GM06990 (cell line): ENCODE measurements at places on chromosomes 13 and 19.

DNA sequence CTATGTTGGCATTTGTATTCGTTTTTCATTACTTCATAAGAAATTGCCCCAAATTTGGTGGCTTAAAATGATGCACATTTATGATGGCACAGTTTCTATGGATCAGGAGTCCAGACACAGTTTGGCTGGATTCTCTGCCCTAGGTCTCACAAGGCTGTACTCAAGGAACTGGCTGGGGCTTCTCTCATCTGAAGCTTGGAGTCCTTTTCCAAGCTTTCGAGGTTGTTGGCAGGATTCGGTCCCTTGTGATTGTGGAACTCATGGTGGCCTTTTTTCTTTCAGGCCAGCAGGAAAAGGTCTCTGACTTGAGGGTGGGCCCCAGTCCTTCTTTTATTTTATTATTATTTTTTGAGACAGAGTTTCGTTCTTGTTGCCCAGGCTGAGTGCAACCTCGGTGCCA lies 23.8 kb downstream of the LRCH1 start:
- no peak for DNase-seq

- no peak for DNase-seq
Observed at GRCh38 chr13:73141292-73141771, 82.5 kb downstream of the KLF5 start.

DNA sequence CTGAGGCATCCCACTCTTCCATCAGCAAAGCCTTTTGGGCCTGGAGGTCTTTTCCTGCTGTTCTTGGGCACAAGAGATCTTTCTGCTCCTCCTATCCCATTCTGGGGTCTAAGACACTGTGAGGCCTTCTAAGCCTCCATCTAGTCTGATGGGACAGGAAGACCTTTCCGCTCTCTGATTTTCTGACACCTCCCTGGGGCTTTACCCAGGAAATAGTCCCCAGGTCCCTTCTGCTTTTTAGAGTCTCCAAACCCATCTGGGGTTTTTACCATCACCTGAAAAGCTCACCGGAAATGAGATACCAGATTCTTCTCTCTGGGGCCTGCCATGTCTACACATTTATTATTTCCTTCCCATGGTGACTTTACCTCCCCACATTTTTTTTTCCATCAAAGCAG lies 21.1 kb downstream of the CLEC17A start:
- DNase-seq: peak; percentile 58

DNA sequence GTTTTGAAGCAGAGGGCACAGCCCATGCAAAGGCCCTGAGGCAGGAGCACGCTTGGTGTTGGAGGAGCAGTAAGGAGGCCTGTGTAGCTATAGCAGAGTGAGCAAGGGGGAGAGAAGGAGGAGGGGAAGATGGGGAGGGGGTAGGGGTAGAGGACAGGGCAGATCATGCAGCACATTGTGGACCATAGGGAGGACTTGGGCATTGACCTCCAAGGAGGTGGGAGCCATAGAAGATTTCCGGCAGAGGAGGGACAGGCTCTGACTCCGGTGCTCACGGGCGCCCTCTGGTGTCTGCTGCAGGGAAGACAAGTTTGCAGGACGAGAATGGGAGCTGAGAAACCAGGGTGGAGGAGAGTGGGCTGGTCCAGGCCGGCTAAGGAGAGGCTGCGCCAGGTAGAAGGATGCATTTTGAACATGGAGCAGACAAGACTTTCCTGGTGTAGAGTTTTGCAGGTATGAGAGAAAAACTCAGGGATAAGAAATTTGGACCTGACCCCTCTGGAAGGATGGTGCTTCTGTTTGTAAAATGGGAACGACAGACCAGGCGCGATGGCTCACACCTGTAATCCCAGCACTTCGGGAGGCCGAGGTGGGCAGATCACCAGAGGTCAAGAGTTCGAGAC lies 13.7 kb upstream of the CREB3L3 start:
- DNase-seq: peak; percentile 64

- no peak for DNase-seq
Observed at GRCh38 chr19:21698215-21698614, 69.2 kb downstream of the ZNF100 start.

- no peak for DNase-seq
Observed at GRCh38 chr13:54175466-54175865, 1146.9 kb downstream of the OLFM4 start.

DNA sequence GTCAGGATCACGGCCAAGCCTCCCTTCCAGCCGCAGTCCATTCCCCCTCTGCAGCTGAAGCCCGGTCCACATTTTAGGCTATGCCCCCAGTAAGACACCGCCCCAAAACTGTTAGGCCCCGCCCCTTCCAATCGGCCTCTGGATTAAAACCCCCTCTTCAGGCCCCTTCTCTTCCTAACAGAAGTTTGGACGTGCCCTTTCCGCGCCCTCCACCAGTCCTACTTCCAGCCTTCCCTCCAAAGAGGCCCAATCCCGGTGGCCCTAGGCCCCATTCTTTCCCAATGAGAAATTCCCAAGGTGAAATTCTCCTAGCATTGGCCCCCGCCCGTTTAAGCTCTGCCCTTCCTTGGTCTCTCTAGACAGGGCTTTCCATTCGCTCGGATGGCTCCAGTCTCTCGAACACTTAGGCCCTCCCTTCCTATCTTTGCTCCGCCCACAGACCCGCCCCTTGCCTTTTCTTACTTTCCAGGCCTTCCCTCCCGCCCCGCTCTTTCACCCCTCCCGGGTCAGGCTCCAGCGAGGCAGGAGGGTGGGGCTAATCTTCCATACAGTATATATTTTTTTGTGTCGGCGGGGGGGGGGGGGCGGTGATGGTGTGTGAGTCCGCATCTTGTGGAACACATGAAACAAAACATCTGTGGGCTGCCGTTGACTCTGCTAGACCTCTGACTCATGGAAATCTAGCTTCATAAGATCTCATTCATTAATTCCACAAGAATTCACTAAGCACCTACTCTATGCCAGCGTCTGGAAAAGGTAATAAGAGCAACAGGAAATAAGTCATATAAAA lies 13.6 kb downstream of the LTBP4 start:
- DNase-seq: peak; percentile 59

DNA sequence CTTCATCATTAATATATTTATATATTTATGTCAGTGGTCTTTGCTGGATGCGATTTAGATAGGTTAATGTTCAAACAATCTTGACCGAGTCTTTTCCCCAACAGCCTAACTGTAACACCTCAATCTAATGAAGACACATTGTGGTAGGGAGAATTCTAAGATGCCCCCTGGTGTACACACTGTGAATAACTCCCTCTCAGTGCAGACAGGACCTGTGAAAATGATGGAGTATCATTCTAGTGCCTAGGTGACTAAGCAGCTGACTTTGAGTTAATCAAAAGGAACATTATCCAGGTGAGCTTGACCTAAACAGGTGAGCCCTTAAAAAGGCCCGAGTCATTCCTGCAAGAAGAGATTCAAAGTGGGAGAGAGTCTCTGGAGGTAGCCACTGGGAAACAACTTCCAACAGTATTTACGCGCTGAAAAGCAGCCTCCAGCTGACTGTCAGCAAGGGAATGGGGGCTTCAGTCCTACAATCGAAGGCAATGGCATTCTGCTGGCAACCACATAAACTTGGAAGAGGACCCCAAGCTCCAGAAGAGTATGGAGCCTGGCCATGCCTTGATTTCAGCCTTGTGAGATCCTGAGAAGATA lies 28.0 kb upstream of the KBTBD7 start:
- DNase-seq: no peak

GRCh38 chr13:108657519-108657918 lies 28.1 kb downstream of the MYO16 start:
- DNase-seq: no peak

DNA sequence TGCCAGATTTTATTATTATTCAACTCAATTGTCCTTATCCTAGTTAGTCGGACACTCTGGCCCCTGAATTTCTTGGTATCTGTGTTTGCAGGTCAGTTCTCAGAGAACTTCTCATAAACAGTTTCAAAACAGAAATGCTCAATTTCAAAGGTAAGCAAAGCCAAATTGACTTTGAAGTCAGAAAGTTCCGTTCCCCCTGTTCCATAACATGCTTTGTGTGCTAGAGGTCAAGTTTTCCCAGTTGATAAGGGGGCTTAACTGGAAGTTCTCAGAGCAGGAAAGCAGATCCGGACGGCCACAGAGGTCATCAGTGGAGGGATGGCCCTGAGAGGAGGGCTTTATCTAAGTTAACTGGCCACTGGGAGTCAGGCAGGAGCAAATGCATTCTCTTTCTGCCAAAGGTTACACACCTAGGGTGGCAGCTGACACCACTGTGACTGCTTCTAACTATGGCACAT lies 417.2 kb downstream of the COG6 start:
- DNase-seq: no peak

- DNase-seq: peak; percentile 75
Observed at GRCh38 chr19:7722231-7722651, 9.7 kb downstream of the CLEC4G start.

GRCh38 chr13:40409278-40409677 lies 257.2 kb downstream of the FOXO1 start:
- no peak for DNase-seq

DNA sequence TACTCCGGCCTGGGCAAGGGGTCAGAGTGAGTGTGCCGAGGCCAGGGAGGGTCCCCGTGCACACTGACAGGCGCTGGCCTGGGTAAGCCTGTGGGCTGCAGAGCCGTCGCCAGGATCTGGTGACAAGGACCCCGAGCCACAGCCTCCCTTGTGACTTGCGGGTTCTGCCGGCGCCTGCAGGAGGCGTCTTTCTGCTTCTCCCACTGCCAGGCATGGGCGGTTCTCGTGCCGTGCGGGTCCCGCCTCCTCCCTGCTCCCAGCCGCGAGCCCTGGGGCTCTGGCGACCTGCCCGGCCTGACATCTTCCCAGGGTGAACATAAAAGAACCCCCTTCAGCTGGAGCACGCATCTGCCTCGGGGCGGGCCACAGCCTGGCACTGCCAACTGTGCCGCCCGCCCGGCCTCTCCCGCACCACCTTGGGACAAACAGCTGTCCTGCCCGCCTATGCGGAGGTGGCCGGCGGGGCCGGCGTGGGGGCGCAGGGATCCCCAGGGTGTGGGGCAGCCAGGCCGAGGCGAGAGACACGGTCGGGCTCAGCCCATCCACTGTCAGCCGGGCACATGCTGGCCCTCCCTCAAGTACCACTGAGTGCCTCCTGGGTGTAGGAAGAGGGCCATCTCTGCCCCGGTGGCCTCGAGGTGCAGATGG lies 1.5 kb upstream of the HCN2 start:
- peak; percentile 52 for DNase-seq

DNA sequence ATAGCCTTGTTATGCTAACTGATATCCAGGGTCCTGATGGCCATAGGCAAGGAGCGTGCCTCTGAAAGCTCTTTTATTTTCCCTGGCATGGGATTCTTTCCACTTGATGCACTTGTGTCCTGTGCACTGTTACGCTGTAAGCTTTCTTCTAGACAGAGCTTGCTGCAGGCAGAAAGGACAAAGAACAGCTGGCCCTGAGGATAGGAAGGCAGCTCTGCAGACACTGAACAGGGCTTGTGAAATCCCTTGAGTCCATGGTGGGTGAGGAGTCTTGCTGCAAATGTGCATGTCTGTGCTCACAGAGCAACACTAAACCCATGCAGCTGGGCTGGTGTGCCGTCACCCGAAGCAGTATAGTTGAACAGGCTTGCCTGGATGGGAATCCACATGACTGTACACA lies 126.6 kb downstream of the AKAP11 start:
- no peak for DNase-seq

GRCh38 chr13:30256713-30257467 lies 50.5 kb downstream of the KATNAL1 start:
- no peak for DNase-seq

DNA sequence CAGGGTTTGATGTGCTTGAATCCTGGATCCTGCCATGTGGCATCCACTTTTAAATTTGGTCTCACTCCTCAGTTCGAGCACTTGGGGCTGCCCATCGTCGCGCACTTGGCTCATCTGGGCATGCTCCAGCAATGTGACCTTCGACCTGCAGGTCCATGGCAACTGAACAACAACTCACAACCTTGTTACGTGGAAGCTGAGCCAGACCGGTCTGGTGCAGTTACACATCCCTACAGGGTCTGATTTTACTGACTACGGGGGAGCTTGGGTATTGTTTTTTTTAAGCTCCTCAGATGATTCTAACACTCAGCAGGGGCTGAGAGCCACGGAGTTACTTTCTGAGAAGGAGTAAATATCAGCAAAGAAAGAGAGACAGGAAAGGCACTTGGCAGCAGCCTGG lies 769.6 kb downstream of the UQCRFS1 start:
- no peak for DNase-seq
